ENCODE measurements at places on chromosomes 6 and 20. TPM values are rescaled to one million over a fixed set of nuclear protein-coding genes. Genes with fewer than 3 reads are reported as not detected.

DNA sequence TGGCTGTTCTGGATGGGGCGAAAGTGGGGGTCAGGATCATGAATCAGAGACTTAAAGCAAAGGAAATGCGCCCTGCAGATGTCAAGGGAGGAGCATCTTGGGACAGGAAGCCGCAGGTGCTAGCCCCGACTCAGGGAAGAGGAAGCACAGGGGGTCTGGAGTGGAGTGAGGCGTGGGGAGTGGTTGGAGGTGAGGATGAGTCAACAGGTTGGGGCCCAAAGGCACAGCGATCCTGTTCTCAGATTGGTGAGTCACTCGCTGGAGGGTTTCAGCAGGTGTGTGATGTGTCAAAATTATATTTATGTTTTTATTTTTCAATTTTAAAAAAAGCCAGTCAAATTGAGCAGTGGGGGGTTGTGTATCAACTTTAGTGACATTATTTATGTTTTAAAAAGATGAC, 19.0 kb downstream of the PACSIN1 start:
- H3K4me1 ChIP-seq, result no peaks in the 10 kb centered on the region
- no peak overlapping the region for H3K27ac ChIP-seq
- no peak for DNase-seq

DNA sequence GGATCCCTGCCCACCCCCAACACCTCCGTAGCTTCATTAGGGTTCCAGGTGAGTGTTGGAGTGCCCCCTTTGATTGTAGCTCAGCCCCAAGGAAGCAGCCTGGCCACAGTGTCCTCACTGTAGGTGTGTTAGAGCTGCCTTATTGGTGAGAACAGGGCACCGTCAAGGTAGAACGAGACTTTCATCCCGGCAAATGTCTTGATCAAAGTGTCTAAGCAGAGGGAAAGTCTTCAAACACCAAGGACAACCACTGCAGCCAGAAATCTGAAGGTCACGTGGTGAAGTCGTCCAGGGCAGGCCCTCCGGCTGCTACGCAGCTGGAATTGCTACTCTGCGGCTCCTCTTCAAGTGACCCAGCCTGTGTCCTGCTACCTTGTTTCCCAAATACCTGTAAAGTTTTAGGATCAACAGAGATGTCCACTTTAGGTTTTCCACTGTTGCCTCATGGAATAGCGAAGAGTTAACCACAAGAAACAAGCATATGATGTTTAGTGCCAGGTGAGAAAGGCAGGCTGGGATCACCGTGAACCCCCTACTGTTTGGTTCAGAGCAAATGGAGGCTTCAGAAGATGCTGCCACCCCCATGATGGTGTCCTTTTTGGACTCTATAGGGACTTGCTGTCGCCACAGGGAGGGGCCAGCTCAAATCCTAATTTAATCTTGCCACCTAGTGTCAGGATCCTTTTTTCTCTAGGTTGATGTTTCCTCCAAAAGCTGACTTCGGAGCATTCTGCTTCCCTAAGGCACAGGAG, 1.7 kb upstream of the DLL1 start:
- peaks cover 15% of the 10 kb centered on the region for H3K36me3 ChIP-seq
- peaks cover 47% of the 10 kb centered on the region for H3K27me3 ChIP-seq
- peak overlapping the region; percentile 36 for H3K27ac ChIP-seq
- H3K4me3 ChIP-seq, result peak overlapping the region; percentile 66
- peaks cover 78% of the 10 kb centered on the region for H3K4me1 ChIP-seq

GRCh38 chr20:623021-623420, 12.9 kb upstream of the TCF15 start:
- H3K4me1 ChIP-seq, result no peaks in the 10 kb centered on the region
- no peaks in the 10 kb centered on the region for H3K27me3 ChIP-seq
- H3K27ac ChIP-seq, result no peak overlapping the region
- H3K36me3 ChIP-seq, result no peaks in the 10 kb centered on the region
- no peak for DNase-seq

DNA sequence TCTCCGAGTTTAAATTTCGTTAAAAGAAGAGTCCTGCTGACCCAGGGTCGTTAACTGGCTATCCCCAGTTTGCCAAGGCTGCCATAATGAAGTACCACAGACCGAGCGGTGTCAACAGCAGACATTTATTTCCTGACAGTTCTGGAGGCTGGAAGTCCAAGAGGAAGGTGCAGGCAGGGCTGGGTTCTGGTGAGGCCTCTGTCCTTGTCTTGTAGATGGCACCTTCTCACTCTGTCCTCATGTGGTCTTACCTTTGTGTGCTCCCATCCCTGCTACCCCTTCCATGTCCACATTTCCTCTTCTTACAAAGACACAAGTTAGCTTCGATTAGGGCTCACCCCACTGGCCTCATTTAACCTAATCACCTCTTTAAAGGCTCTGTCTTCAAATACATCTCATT, 29.8 kb upstream of the EEF1E1 start:
- no peaks in the 10 kb centered on the region for H3K36me3 ChIP-seq
- H3K27me3 ChIP-seq, result no peaks in the 10 kb centered on the region
- no peak overlapping the region for H3K4me3 ChIP-seq

- peaks cover 50% of the 10 kb centered on the region for H3K4me1 ChIP-seq
- H3K27me3 ChIP-seq, result no peaks in the 10 kb centered on the region
- H3K4me3 ChIP-seq, result no peak overlapping the region
These were observed 251.2 kb upstream of the PMEPA1 start for GRCh38 chr20:57960803-57961575.

DNA sequence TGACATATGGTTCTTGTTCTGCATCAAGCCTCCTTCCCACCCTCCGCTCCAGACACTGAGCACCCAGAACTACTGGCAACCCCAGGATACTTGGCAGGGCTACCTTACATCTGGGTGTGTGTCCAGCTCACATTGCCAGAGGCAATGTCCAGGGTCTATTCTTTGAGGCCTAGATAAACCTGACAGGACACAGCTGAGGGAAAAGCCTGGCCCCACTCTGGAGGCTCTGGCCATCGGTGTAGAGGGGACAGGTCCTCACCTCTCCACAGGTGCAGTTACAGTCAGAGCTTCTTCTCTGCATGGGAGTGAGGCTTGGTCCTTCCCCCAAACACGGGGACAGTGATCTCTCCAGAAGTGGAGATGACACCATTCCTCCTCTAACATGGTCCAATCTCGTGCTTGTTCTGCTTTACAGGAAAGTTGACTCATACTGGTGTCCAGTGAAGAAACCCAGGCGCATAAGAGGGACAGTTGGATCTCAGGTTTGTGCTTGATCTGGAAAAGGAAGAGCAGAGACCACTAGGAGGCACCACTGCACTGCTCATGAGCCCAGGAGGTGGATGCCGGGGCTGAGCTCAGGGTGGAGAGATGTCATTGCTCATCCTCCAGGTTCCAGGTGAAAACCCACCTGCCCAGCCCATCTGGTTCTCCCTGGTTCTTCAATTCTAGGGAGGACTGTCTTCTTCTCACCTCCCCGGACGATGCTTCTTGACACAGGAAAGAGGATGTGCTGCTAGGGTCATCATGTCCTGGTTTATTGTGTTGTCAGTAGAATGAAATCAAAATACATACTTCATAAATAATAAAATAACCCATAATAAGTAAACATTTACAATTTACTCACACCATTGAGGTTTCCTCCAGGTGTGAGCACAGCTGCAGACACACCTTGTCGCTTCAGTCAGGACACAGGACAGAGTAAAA, 14.7 kb downstream of the HLA-F start:
- H3K36me3 ChIP-seq, result no peaks in the 10 kb centered on the region
- no peaks in the 10 kb centered on the region for H3K4me1 ChIP-seq
- H3K4me3 ChIP-seq, result no peak overlapping the region
- DNase-seq, result no peak
- H3K27me3 ChIP-seq, result peaks cover 24% of the 10 kb centered on the region

GRCh38 chr20:18986895-18987580, 173.5 kb downstream of the SCP2D1 start:
- no peaks in the 10 kb centered on the region for H3K27me3 ChIP-seq
- no peak overlapping the region for H3K27ac ChIP-seq

GRCh38 chr20:49987868-49988690, 5.3 kb downstream of the SNAI1 start:
- H3K36me3 ChIP-seq, result peaks cover 19% of the 10 kb centered on the region
- H3K27me3 ChIP-seq, result peaks cover 7% of the 10 kb centered on the region
- peak overlapping the region; percentile 15 for H3K27ac ChIP-seq

GRCh38 chr20:47456952-47457724, 44.5 kb upstream of the NCOA3 start:
- no peaks in the 10 kb centered on the region for H3K36me3 ChIP-seq
- H3K27ac ChIP-seq, result no peak overlapping the region
- no peak overlapping the region for H3K4me3 ChIP-seq
- no peaks in the 10 kb centered on the region for H3K4me1 ChIP-seq
- DNase-seq, result no peak

DNA sequence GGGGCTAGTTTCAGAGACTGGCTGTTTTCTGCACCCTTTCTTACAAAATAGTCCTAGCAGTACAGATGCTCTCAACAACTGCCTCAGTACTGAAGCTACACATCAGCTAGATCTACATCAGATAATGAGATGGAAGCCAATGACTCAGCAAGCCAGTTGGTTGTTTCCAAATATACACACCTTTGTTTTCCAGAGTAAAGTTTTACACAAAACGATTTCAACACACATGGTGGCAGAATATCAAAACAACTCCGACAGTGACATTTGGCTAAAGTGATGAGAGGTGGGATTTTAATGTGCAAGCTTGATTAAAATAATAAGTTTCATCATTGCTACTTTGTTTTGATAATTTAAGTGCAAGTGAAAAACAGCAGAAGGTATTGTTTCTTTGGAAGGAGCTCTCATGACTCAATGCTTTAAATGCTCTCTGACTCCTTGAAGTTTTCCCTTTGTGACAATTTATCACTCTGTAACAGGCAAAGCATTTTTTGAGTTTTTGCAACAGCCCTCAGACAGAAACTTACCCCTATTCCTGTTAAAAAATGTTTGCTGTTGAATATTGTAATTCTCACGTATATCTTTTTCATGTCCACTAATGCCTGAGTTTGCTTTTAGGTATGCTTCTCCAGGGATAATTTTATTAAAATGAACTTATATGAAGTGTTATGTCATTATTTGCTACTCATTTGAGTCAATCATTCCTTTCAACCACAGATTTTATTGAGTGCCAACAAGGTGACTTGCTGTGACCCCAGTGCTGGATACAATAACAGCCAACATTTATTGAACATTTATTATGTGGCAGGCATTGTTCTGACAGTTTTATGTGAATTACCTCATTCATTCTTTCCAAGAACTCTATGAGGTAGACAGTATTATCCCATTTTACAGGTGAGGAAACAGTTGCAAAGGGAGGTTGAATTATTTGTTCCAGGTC, 882.0 kb downstream of the TFAP2A start:
- no peaks in the 10 kb centered on the region for H3K36me3 ChIP-seq
- no peak for DNase-seq
- no peak overlapping the region for H3K4me3 ChIP-seq
- H3K27ac ChIP-seq, result no peak overlapping the region

DNA sequence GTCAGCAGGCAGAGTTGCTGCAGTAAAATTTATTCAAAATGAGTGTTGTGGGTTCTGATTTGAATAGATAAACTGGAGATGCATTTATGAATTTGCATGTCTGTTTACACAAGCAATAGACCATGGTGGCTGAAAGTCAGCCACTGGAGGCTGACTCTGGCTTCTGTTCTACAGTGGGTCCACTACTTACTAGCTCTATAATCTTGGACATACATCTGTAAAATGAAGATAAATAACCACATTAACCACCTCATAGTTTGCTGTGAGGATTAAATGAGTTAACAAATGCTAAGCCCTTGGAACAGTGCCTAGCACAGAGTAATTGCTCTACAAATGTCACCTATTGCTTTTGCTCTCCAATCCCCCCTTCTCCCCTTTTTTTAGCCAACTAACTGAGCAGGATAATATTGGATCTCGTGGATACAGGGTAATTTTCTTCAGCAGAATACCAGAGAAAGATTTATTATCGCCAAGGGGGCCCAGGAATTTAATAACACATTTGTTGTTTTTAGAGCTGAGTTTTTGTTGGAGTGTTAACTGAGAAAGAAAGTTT, 1.4 kb upstream of the PM20D2 start:
- H3K4me1 ChIP-seq, result peaks cover 5% of the 10 kb centered on the region
- H3K27ac ChIP-seq, result no peak overlapping the region
- peaks cover 4% of the 10 kb centered on the region for H3K36me3 ChIP-seq
- no peak overlapping the region for H3K4me3 ChIP-seq
- H3K27me3 ChIP-seq, result no peaks in the 10 kb centered on the region
- no peak for DNase-seq

- H3K36me3 ChIP-seq, result peaks cover 86% of the 10 kb centered on the region
- H3K27ac ChIP-seq, result no peak overlapping the region
- no peak overlapping the region for H3K4me3 ChIP-seq
These were observed 18.0 kb downstream of the ADRM1 start for GRCh38 chr20:62320581-62321354.

DNA sequence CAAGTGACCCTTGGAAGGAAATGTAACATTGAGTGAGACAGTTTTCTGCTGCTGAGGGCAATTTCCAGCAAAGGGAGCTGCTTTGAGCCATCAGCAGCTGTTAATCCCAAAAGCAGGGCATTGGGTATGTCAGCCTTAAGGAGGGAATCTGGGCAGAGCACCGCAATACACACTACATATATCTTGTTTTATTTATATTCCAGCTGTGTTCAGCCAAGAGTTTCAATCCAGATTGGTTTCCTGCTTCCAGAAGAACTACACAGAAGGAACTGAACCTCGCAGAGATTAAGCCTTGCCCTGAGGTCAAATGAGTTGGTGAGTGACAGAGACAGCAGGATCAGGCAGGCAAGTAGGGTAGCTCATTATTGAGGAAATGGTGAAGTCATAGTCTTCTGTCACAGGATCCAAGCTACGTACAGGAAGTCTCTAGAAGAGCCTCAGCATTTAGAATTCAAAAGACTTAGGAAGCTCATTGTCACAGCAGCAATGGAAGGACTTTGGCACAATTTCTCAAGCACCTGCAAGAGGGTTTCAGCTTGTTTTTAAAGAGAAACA, 109.9 kb upstream of the HEY2 start:
- no peaks in the 10 kb centered on the region for H3K4me1 ChIP-seq
- H3K27ac ChIP-seq, result no peak overlapping the region
- no peaks in the 10 kb centered on the region for H3K27me3 ChIP-seq
- no peak for DNase-seq
- H3K36me3 ChIP-seq, result no peaks in the 10 kb centered on the region

DNA sequence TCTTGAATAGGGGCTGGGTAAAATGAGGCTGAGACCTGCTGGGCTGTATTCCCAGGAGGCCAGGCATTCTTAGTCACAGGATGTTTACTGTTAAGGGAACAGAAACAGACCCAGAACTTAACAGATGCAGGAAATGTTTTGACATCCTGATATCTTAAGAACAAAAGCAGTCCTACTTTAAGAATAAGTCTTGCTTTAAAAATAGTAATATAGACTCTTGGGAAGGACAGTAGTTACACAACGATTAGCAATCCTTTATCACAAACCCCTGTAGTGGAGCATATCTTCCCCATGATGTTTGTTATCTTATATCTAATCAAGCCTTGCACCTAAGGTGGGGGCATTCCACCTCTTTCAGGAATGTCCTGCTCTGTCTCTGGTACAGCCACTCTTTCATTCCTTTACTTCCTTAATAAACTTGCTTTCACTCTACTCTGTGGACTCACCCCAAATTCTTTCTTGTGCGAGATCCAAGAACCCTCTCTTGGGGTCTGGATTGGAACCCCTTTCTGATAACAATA, 493.7 kb upstream of the SULF2 start:
- H3K36me3 ChIP-seq, result no peaks in the 10 kb centered on the region
- no peaks in the 10 kb centered on the region for H3K27me3 ChIP-seq
- H3K4me1 ChIP-seq, result peaks cover 26% of the 10 kb centered on the region
- no peak for DNase-seq

- no peak for DNase-seq
- H3K4me1 ChIP-seq, result peaks cover 14% of the 10 kb centered on the region
- H3K27ac ChIP-seq, result no peak overlapping the region
- H3K36me3 ChIP-seq, result no peaks in the 10 kb centered on the region
These were observed 3.4 kb upstream of the SYS1 start for GRCh38 chr20:45359406-45360148.

TNXB gene
- 78.4 TPM for total RNA-seq

ARHGAP18 gene
- total RNA-seq, result 18.6 TPM

AKAP12 gene
- total RNA-seq, result 292 TPM

RAET1E gene
- 1.0 TPM for total RNA-seq

GINS1 gene
- 7.9 TPM for total RNA-seq

PXDC1 gene
- 21.5 TPM for total RNA-seq

HLA-G gene
- total RNA-seq, result not detected

NKX2-4 gene
- 0.11 TPM for total RNA-seq

SOX18 gene
- 2.9 TPM for total RNA-seq

All from spinal cord (tissue), 10 donors.